Heart left ventricle (tissue), 16 donors: ENCODE measurements at places on chromosomes 3 and 15. TPM values are rescaled to one million over a fixed set of nuclear protein-coding genes. Genes with fewer than 3 reads are reported as not detected.
A peak's percentile ranks its signal among the peaks of the same experiment; 100 is the strongest.

GRCh38 chr3:45790596-45790995 is 5.7 kb downstream of the SLC6A20 start:
- DNase-seq = no peak

DNA sequence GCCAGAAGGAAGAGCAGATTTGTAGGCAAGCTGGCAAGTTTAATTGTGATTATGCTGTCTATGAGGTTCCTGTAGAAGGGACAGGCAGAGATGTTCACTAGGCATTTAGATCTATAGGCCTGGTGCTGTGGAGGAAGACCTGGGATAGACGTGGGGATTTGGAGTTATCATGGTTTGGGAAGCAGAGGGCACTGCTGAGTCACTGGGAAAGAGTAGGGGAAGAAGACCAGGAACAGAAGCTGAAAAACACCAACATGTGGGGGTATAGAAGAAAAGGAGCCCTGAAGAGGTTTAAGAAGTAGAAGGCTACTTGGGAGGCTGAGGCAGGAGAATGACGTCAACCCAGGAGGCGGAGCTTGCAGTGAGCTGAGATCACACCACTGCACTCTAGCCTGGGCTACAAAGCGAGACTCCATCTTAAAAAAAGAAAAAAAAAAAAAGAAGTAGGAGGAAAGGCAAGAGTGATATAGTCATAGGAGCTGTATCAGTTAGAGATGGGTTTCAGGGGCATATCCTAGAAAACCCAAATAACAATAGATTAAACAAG is 19.3 kb downstream of the GRK7 start:
- DNase-seq = no peak

DNA sequence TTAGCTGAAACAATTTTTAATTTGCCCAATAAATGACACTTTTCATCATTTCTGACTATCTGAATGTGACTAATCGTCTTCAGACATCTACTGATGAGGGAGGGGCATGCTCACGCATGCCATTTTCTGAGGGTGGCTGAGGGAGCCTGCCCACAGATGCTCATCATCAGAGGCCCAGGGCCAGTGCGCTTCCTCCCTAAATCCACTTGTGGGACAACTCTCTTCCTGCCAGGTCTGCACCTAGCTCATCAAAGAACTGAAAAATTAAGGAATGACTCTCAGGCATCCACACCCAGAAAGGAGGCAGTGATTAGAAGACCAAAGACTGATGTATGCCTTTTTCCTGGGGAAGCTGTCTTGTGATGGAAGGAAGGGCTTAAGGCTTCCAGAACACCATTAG is 22.8 kb downstream of the RTP3 start:
- DNase-seq = no peak

The HYAL3 gene
- total RNA-seq = 2.5 TPM

DNA sequence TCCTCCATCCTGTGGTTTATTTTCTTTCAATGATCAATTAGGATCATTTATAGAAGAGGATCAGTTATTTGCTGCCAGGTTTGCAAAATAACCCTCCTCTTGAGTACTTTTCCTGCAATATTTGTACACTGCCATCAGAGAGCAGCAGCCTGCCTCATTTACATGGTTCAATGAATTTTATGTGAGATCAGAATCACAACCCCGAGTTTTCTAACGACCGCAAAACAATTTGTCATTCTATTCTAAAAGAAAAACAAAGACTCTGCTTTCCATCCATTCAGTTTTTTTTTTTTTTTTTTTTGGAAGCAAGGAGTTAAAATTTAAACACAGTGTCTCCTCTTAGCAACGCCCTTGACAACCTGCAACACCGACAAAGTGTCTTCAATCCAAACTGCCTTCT is 146.9 kb downstream of the RAB11A start:
- DNase-seq = no peak

DNA sequence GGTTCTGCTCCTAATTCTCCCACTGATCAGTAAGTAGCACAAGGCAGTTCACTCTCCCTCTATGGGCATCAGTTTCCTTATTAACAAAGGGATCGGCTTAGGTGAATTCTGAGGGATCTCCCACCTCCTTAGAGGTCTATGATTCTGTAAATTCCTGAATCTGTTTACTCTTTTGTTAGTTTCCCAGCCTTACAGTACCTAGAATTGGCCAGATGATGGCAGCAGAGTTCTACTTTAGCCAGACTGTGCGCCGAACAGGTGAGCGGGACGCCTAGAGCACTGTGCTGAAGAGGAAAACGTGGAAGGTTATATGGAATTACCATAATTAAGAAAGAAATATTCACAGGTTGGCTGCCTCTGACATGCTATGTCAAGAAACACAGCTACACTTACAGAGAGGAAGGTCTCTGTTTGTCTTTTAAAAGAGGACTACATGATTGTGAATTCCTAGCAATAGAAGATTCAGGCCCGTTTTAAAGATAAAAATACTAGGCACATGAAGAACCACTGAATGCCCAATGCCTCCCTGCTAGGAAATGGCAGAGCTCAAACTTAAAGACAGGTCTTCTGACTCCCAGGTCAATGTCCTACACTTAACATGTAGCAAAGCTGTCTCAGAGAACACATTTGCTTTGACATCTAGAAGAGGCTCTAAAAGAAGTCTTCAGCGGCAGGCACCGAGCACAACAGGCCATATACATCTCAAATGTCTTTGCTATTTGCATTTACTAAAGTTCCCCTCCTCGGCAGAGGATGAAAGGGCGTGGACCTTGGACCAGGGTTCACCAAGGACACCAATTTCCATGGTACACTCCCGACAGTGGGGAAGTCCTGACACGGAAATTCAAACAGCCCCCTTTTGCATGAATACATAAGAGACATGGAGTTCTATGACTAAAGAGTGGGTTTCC is 259.9 kb downstream of the FGF12 start:
- peak; percentile 33 for DNase-seq
